LHCN-M2 (cell line): ENCODE measurements at places on chromosomes 6 and 20. TPM values are rescaled to one million over a fixed set of nuclear protein-coding genes. Genes with fewer than 3 reads are reported as not detected.

- DNase-seq = no peak
These were observed 249.4 kb downstream of the ATXN1 start for GRCh38 chr6:16511723-16512489.

- no peak for DNase-seq
These were observed 27.0 kb downstream of the NUP153 start for GRCh38 chr6:17679726-17680125.

DNA sequence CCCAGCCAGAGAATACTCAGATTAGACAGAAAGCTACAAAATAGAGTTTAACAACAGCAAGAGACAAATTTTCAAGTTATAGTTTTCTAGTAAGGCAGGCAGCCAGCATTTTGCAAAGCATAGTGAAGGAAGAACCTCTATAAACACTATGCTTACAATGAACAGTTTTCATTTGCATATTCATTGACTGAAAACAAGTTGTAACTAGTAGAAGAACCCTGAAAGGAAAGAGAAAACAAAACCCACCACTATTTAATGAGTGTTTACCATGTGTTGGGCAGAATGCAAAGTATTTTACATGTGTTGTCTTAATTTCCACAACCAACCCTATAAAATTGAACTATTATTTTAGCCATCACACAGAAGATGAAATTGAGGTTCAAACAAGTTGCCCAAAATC, 196.1 kb downstream of the UBE3D start:
- no peak for DNase-seq

GRCh38 chr20:910132-910869, 5.8 kb downstream of the ANGPT4 start:
- no peak for DNase-seq

TTBK1 gene
- total RNA-seq = under 0.01 and 0.06 TPM in 2 replicates

PHF1 gene
- total RNA-seq = 39.3 and 49.7 TPM in 2 replicates

GRCh38 chr6:82246802-82247504, 591 bp downstream of the IBTK start:
- peak; percentile 59 for DNase-seq

BPIFB3 gene
- not detected in 2 replicates for total RNA-seq

DNA sequence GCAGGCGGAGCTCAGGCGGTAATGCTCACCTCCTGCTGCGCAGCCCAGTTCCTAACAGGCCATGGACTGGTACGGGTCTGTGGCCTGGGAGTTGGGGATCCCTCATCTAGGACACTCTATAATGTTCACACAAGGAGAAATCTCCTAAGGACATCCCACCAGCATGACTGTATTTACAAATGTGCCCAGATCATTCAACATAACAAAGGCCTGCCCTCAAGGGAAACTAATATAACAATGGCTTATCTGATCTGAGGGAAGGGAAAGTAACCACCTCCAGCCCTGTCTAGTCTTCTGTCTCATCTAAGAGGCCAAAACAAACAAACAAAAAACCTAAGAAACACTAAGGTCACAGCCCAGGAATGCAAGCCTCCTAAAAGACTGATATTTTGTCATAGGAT, 232.8 kb downstream of the RNGTT start:
- peak; percentile 66 for DNase-seq

DNA sequence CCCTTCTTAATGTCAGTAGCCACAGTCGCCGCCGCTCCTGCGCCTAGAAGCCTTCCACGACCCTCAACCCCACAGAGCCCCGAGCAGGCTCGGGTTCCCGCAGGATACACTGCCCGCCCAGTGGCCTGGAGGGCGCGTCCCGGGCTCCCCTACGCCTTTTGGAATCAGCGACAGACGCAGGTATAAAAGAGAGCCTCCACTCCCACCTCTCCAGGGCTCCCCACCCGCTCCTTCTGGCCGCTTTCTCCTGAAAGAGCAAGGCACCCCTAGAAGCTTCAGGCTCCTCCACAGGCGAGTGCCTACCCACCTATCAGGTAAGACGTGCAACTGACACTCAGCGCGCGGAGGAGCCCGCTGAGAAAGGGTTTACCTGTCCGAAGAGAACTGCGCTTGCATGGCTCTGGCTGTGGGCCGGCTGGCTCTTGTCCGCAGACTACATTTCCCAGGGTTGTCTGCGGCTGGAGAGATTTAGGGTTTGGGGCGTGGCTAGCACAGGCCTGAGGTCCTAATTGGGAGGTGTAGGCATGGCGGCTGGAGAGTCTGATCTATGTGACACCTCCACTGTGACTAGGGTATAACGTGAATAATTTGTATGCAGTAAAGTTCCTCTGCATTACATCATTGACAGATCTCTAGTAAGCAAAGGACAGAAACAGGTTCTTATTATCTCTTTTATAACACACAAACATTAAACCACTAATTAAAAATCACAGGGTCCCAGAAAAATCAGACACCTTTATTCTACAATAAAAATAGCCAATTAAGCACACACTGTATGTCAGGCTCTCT, 13.5 kb upstream of the ZNF391 start:
- DNase-seq = peak; percentile 27

GRCh38 chr6:90917376-90917775, 330.5 kb upstream of the MAP3K7 start:
- no peak for DNase-seq

GRCh38 chr6:145069966-145070365, 665.4 kb downstream of the EPM2A start:
- peak; percentile 59 for DNase-seq

DNA sequence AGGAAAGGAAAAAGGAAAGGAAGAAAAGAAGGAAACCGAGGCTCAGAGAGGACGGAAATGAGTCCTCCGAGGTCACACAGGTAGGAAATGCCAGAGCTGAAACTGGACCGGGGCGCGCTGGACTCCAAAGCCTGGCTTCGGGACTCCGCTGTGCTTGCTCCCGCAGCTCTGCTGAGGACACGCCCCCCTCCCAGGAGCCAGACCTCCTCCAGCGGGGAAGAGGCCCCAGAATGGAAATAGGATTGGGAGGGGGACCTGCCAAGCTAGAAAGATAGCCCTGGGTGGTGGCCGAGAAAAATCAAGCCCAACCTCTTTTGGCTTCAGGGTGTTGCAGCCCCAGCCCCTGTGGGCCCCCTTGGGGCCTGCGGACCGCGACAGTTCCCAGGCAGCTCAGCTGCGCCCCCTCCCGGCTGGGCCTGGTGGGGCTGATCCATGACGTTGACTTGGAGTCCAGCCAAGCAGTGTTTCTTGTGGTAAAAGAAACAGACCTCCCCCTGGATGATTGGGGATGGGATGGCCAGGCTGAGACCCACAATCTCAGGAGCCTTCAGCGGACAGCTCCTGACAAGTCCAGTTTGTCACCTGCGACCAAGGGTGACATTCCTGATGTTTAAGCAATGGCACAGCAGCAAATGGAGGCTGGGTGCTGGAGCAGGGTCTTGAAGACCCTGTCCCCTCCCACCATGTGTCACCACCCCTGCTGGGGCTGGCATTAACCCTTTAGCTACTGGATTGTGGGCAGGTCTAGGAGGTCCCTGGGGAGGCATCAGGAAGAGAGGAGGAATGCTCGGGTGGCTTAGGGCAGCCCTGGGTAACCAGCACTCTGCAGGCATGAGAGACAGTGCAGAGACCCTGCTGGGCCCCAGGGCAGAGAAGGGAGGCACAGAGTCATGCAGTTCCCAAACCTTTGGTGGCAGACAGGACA, 55.4 kb downstream of the RIPOR3 start:
- DNase-seq = peak; percentile 29

DNA sequence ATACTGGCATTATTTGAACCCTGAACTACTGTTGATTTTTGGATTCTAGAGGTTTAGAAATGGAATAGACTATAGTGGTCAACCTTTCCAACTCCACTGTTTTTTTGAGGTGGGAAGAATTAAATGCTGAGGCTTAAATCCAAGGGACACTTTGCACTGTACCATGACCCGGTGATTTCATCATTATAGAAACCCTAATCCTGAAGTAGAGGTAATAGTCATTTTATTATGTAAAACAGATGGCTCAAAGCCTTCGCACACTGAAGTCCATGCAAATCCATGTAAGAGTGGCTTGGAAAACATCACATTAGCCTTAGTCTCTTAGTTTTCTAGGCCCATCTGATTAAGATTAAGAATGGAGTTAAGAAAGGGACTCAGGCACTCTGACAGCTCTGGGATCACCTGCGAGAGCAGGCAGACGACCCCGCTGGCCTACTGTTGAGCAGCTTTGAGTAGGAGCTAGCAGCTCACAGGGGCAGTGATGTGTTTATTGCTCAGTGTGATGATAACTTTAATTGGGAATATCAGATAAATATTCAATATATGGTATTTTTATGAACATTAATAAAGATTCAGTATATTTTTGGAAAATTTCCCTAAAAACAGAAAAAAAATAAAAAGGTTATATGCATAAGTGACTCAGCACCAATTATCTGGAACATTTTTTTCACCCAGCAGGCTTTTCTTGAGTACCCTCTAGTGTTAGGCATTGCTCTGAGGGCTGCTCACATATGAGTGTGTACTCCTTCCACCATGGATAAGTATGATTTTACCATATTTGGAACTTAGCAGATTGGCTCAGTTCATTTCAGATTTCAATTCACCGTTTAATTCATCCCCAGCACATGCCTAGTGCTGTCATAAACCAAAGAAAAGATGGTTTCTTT, 13.4 kb downstream of the SLX4IP start:
- DNase-seq = peak; percentile 33

GRCh38 chr6:32224696-32225095, 829 bp upstream of the NOTCH4 start:
- DNase-seq = no peak

DNMT3B gene
- total RNA-seq = 1.2 TPM in 2 replicates

GRCh38 chr6:101722991-101723579, 329.6 kb downstream of the GRIK2 start:
- DNase-seq = peak; percentile 65

TFEB gene
- total RNA-seq = 2.4 and 3.6 TPM in 2 replicates

DNA sequence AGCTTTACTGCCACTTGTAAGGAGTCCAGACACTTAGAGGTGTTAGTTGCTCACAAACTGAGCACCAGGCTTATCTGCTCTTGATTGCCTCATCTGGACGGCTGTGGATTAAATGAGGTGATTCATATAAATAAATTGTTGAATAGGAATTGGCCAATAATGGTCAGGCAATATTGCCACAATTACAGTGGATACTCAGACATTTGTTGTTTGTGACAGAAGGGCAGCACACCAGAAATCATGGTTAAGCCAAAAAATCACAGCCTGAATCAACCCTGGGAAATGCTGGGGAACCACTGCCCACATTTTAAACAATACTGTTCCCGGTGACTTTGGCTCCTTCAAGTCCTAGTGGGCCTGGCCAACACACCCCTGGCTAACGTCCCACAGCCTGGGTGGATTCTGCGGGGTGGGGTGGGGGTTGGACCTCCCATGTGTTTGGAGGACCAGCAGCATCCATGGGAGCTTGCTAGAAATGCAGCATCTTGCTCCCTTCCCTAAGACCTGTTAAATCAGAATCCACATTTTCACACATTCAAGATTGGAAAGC, 29.5 kb upstream of the SPDEF start:
- DNase-seq = peak; percentile 32

DNA sequence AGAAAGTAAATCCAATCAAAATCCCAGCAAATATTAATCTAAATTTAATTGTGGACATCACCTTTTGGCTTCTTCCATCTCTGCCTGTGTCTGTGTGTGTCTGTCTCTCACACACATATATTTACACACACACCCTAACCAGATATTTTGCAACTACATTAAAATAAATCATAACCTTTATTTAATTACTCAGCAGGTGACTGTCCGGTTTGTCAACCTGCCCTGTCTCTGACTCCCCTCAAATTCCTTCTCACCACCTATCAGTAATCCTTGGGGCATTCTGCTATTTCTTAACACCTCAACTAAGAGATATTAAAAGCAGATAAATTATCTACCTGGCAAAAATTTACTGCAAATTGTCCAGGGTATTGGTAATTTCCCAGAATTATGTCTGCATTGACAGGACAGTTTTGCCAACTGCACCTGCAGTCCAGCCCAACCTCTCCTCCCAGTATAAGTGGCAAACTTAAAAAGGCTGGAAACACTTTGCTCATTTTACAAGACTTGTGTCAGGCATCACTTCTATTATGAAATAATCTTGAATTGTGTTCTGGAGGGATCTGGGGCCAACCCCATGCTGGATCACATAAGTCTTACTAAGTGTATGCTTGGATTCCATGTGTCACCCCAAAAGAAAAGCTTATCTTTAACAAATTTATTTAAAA, 216.1 kb downstream of the GMDS start:
- no peak for DNase-seq

TCF19 gene
- total RNA-seq = 61.1 and 65.0 TPM in 2 replicates

GRCh38 chr20:46218656-46219055, 89.6 kb downstream of the CDH22 start:
- no peak for DNase-seq

- DNase-seq = no peak
These were observed 406.8 kb upstream of the SULF2 start for GRCh38 chr20:48192109-48192508.

DNA sequence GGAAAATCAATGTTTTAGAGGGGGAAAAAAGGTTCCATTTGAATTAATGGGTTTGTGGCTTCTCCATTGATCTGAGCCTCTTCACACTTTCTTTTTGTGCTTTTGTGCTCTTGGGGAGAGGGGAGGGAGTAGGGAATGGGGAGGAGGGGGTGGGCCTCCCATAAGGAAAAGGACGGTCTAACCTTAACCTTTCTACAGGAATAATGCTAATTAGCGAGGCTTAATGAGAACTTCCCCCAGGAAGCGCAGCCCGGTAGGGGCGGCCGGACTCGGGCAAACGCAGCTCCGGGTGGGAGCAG, 103.0 kb downstream of the NOL4L start:
- no peak for DNase-seq

AVP gene
- not detected in 2 replicates for total RNA-seq

- peak; percentile 27 for DNase-seq
These were observed 263.5 kb downstream of the TFAP2A start for GRCh38 chr6:10151144-10151915.

RAD21L1 gene
- total RNA-seq = 0.19 and 0.29 TPM in 2 replicates

- DNase-seq = no peak
These were observed 126.6 kb downstream of the DOK5 start for GRCh38 chr20:54601831-54602515.

LYRM4 gene
- total RNA-seq = 17.5 and 18.0 TPM in 2 replicates

MLN gene
- total RNA-seq = not detected in 2 replicates

CST4 gene
- not detected in 2 replicates for total RNA-seq

DNA sequence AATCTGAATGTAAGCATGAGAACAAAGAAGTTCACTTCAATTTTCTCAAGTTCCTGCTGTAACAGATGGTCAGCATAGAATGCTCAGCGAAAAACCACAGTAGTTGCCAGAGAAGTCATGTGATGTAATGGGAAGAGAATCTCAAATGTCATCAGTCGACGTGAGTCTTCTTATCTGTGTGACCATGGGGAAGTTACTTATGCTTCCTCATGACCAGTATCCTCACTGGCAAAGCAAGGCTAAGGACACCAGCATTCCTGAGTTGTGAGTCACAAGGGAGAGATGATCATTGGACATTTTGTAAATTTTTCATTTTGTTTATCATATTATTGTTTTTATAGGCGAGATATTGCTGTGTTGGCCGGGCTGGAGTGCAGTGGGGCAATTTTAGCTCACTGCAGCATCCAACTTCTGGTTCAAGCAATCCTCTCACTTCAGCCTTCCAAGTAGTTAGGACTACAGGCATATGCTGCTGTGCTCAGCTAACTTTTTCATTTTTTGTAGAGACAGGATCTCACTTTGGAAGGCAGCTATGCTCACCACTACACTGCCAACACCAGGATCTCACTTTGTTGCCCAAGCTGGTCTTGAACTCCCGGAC, 21.9 kb downstream of the SGK1 start:
- peak; percentile 99 for DNase-seq

GRCh38 chr6:111101987-111102386, 14.7 kb downstream of the SLC16A10 start:
- DNase-seq = no peak

FAM83C gene
- not detected in 2 replicates for total RNA-seq

GRCh38 chr6:21986703-21987102, 310.1 kb downstream of the PRL start:
- DNase-seq = no peak

GRCh38 chr20:52031563-52032303, 159.8 kb downstream of the ZFP64 start:
- peak; percentile 51 for DNase-seq

SIRPG gene
- total RNA-seq = not detected in 2 replicates
